Activated naive CD4-positive, alpha-beta T cell treated with Interleukin-2 at 50 U/mL for 16 hours (primary cell): ENCODE measurements at places on chromosomes 5 and 9.

- no peak for DNase-seq
Observed at GRCh38 chr5:166050531-166050930, 2240.9 kb upstream of the WWC1 start.

DNA sequence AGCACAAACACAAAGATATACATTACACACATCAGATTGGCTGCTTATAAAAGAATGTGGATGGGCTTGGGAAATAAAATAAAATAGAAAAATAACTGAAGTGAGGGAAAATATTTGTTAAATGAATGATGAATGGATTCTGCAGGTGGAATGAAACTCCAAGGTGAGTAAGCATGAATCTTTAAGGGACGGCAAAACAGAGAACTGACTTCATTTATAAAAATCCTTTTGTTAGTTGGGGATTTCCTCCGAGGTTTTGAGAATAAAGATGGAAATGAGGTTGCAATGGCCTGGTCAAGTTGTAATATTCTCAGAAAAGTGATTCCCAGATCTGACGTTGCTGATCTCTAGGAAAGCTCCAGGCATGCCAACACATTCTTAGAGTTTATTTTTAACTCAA is 20.9 kb upstream of the SEMA6A start:
- DNase-seq = no peak

DNA sequence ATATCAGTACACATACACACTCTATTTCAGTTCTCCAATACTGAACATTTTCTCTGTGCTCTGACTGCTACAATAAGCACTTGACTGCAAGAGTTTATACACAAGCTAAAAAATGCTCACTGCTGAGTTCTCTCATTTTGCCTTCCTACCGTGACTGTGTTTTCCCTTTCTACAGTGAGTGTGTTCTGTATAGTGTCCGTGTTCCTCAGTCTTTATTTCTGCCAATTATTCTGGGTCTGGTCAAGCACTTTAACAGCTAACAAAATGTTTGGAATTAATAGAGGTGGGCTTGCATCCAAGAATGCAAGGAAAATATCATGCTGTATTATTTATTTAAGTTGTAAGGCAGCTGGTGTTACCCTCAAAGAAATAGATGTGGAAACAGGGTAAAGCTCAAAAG is 217.0 kb upstream of the NREP start:
- no peak for DNase-seq

- no peak for DNase-seq
Observed at GRCh38 chr9:91534374-91534773, 110.7 kb upstream of the NFIL3 start.

DNA sequence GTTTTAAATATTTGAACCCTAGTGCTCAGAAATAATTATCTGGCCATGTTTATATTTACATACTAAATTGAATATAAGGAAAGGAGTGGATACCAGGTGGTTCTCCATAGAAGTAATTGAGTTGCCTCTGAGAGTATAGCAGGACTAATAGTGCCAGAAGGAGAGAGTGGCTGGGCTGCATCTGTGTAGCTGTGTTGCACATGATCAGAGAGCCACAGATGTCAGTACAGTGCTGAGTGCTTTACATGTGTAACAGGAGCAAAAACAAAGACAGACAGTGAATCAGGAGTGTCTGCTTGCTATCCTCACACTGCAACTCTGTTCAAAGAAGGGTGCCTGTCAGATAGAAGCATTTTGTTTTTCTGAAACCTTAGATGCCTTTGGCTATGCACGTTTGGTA is 353.9 kb upstream of the PAPPA start:
- no peak for DNase-seq

DNA sequence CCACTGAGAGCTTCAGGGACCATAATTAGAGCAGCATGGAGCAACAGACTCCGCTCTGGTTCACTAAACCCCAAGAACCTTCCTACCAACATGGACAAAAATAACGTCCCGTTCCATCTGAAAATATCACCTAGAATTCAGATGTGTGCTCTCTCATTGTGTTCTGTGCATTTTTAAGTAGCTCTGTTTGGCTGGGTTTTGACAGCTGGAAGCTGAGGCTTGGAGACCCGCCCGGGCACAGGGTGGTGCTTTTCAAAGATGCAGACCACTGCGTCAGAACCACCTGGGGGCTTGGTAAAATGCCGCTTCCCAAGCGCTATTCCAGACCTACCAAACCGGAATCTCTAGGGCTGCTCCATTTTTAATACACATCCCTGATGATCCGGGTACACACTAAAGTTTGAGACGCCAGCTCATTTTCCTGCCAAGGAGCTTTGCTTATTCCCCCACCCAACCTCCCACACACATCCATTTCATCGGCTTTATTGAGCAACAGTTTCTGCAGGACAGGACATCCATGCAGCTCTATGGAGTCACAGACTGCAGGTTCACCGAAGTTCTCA is 104.8 kb downstream of the GABBR2 start:
- no peak for DNase-seq

GRCh38 chr9:33043671-33044070 is 18.6 kb downstream of the DNAJA1 start:
- no peak for DNase-seq

DNA sequence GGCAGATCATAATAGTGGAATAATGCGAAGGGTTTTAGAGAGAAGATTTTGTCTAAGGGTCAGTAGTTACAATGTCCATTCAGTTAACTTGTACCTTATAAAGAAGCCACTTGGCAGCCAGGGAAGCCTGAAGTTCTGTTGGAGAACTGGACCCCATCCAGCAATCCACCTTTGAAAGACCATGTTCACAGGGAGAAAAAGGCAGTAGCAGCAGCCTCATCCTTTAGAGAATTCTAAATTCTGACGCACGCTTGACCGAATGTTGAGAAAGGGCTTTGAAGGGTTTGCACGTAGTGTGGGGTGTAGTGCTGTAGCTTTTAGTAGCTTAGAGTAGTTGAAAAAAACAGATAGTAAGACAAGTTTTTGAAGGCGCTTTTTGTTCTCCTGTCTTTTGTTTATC is 42.8 kb downstream of the MCCC2 start:
- no peak for DNase-seq

DNA sequence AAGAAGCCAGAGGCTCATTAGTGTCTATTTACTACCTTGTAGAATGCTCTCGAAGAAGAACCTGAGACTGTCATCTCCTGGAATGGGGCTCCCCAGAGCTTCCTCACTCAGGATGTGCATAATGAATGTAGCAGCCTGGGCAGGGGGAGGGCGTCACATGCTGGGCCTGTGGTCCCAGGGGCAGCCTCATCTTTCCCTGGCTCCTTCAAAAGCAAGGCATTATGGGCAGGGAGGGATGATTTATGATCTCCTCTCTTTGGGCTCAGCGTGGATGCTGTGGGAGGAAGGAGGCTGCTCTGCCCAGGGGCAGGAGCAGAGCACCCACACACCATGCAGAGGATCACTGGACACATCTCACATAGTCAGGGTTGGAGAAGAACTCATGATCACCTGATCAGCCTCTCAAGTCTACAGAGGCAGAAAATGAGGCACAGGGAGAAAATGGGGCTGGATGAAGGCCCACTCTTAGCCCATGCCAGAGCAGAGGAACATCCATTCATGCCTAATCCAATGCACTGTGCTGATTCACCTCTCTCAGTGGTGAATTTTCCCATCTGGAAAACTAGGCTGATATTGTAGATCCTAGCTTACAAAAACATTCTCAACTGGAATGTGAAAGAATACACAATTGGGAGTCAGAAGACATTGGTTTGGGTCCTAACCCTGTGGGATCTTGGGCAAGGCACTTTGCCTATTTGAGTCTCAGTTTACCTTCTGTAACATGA is 173.7 kb downstream of the CARTPT start:
- no peak for DNase-seq

DNA sequence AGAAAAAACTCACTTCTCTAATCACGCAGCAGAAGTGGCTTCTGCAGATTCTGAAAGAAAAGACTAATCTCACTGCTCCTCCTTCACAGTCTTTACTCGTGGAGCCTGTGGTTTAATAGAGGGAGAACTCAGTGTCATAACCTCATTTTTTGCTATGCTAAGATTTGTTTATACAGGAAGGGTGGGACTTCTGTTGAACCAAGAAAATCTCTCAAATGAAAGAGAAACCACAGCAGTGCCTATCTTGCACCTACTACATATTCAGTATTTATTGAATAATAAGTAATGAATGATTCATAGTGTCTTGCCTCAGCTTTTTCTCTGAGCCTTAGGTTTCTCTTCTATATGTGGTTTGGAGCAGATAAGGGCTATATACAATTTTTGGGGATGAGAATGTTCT is 136.1 kb upstream of the DMAC1 start:
- no peak for DNase-seq

GRCh38 chr5:116520771-116521170 is 53.9 kb downstream of the SEMA6A start:
- no peak for DNase-seq

GRCh38 chr5:89277816-89278215 is 394.8 kb upstream of the MEF2C start:
- DNase-seq = no peak

GRCh38 chr5:179727106-179727505 is 5.5 kb upstream of the MAML1 start:
- no peak for DNase-seq

- DNase-seq = no peak
Observed at GRCh38 chr5:127316011-127316410, 25.4 kb downstream of the MEGF10 start.

DNA sequence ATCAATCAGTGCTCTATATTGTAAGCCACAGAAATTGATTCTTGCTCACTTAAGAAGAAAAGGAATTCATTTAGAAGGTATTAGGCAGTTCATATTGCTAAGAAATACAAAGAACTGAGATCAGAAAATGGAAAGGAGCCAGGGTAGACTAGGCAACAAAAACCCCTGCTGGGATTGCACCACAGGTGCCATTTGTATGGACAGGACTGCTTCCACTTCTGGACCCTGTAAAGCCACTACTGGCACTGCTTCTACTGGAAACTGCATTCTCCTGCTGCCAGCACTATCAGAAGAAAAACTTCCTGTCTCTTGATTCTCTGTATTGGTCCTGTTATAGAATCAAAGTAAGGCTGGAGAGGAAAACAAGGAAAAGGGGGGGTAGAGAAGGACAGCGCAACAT is 45.9 kb downstream of the CERT1 start:
- DNase-seq = no peak

- no peak for DNase-seq
Observed at GRCh38 chr5:2009986-2010914, 127.5 kb upstream of the IRX4 start.

DNA sequence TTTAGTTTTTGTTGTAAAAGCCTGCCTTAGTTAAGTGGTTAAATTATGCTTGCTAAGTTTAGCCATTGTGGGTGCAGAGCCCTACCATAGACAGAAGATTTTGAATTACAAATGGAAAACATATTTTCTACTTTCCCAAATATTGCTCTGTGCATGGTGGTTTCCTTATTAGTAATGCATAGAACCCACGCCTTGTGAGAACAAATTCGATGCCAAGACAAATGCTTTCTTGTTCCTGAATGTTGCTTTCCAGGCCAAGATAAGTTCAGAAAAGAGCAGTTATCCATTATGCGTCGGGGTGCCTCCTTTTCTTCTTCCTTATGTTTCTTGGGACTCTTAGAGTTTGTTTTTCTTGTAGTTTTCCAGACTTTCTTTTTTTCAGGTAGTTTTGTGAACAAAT is 31.0 kb upstream of the GARNL3 start:
- DNase-seq = no peak

DNA sequence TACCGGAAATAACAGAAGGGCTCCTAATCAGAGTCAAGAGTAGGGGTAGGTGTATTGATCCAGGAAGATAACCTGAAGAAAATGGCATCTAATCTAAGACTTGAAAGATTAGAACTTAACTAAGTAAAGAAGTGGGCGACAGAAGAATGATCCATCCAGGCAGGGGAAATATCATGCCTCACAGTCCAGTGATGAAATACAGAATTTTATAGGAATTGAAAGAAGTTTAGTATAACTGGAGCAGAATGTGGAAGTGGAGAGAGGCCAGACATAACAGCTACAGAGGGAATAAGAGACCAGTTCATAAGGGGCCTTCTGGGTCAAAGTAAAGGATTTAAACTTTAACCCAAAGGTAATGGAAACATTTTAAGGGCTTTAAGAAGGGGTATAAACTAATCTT is 42.2 kb downstream of the ERP44 start:
- no peak for DNase-seq

DNA sequence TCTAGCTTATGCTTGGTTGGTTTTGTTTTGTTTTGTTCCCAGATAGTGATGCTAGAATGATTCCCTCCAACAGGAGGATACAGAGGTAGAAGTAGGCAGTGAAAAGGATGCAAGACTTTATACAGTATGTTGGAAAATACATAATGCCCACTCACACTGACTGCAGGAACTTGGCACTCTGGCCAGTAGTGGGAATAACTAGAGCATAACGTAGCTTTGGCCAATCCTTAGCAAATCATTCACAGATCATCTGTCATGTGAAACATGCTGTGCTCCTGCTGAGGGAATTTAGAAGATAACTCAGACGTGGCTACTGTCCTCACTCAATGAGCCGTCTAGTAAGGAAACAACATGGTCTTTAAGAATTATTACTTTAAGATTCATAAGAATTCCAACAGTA is 13.5 kb downstream of the CFAP90 start:
- no peak for DNase-seq

DNA sequence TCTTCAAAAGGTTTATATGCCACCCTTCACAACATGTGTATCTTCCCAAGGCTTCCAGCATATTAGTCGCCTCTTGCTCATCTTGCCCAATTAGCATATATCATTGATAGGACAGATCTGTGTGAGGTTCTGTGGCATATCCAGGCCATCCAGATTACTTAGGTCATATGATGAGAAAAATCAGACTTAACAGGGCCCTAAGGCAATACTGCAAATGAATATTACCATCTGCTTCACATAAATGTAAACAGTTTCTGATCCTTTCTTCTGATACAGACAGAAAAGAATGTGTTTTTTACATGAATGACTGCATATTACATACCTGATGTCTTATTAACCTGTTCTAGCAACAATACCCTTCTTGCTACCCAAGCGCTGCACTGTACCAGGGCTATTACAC is 41.3 kb upstream of the GHR start:
- no peak for DNase-seq

- DNase-seq = no peak
Observed at GRCh38 chr5:174693697-174694385, 30.5 kb upstream of the MSX2 start.

GRCh38 chr5:114007678-114008077 is 354.2 kb upstream of the KCNN2 start:
- DNase-seq = no peak
